ENCODE measurements at places on chromosomes 4 and X. TPM values are rescaled to one million over a fixed set of nuclear protein-coding genes. Genes with fewer than 3 reads are reported as not detected.

CSN1S1 gene
- polyA plus RNA-seq = not detected

PRDM8 gene
- 3.5 TPM for polyA plus RNA-seq

- DNase-seq = no peak
- no peak overlapping the region for H3K27ac ChIP-seq
- H3K4me1 ChIP-seq = no peaks in the 10 kb centered on the region
- H3K27me3 ChIP-seq = no peaks in the 10 kb centered on the region
- no peaks in the 10 kb centered on the region for H3K36me3 ChIP-seq
Measured at GRCh38 chr4:138310498-138310897, 68.3 kb upstream of the SLC7A11 start.

DNA sequence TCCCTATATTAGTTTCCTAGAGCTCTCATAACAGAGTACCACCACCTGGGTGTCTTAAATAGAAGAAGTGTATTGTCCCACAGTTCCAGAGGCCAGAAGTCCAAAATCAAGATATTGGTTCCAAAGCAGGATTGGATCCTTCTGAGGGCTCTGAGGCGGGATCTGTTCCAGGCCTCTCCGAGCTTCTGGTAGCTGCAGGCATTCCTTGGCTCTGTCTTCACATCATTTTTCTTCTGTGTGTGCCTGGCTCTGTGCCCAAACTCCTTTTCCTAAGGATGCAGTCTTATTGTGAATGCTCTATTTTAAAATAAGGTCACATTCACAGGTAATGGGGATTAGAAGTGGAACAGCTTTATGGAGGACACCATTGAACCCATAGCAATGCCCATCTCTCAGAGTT lies 253.7 kb upstream of the TAPT1 start:
- no peaks in the 10 kb centered on the region for H3K36me3 ChIP-seq
- H3K27ac ChIP-seq = no peak overlapping the region

DNA sequence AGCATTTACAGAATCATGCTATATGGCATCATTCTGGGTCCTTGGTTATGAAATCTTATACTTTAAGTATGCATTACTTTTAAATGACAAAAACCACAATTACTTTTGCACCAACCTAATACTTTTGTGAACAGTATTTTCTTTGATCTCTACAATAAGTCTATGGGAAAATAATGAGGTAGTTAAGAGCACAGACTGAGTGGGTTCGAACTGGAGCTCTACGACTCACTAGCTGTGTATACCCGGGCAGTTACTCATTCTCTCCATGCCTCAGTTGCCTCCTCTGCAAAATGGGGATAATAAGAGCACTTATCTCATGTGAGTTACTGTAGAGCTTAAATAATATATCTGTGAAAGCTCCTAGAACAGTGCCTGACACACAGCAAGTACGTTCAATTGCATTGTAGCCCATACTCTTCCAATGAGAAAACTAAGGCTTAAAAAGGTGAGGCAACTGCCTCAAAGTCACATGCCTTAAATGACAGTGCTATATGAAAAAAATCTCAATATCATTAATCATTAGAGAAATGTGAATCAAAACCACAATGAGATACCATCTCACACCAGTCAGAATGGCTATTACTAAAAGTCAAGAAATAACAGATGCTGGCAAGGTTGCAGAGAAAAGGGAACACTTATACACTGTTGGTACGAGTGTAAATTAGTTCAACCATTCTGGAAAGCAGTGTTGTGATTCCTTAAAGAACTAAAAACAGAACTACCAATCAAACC lies 151.5 kb downstream of the CHIC2 start:
- H3K27ac ChIP-seq = peak overlapping the region; percentile 77
- H3K4me3 ChIP-seq = no peak overlapping the region
- peaks cover 11% of the 10 kb centered on the region for H3K4me1 ChIP-seq
- H3K27me3 ChIP-seq = no peaks in the 10 kb centered on the region
- no peaks in the 10 kb centered on the region for H3K36me3 ChIP-seq

GRCh38 chrX:46294234-46294633 lies 251.0 kb downstream of the ZNF674 start:
- no peaks in the 10 kb centered on the region for H3K27me3 ChIP-seq
- H3K4me3 ChIP-seq = no peak overlapping the region

DNA sequence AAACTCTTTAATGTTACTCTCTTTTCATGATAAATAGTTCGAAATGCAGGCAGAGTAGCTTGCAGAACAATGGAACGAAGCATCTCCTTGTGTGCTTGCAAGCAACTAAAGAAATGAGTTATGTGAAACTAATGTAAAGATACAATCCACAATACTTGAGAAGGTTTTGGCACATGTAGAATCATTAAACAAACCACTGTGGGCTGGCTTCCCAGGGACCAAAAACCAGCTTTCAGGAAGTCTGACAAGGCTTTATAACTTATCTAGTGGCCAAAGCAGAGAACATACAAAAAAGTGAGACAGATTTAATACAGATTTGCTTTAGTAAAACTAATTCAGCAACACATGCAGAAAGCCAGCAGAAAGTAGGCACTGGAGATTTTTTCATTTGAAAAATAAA lies 1673.8 kb upstream of the AGA start:
- H3K36me3 ChIP-seq = no peaks in the 10 kb centered on the region
- no peak for DNase-seq
- no peak overlapping the region for H3K4me3 ChIP-seq
- H3K27ac ChIP-seq = no peak overlapping the region

DNA sequence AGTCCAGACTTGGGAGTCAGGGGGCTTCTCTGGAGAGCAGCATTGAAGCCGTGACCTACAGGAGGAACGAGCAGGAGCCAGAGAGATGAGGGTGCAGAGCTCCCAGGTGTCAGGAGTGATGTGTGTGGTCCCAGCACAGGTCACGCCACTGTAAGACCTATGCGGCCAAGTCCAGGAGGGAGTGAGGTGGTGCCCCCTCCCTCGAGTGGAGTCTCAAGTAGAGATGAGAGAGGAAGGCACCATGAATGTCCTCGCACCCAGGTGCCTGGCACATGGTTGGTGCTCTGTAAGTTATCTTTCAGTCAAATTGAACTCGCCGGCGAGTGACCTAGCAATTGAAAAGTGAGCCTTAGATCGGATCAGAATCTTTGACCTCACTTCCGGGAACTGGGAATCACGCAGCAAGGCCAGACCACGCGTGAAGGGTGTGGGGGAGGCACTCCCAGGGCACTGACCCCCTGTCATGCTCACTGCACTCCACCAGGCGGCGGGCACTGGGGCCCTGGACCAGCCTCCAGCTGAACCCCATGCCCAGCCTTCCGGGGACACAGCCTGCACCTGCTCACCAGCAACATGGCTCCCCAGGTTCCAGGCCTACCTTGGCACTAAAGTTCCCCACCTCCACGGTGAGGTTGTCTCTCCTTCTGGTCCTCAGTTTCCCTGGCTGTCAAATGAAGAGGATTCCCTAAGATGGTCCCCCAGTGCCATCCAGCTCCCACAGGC lies 127.4 kb downstream of the HMX1 start:
- no peaks in the 10 kb centered on the region for H3K27me3 ChIP-seq
- H3K27ac ChIP-seq = no peak overlapping the region
- peaks cover 4% of the 10 kb centered on the region for H3K4me1 ChIP-seq
- peak; percentile 55 for DNase-seq

BEX2 gene
- 32.4 TPM for polyA plus RNA-seq

ADGRG2 gene
- polyA plus RNA-seq = 0.23 TPM

AKAP14 gene
- polyA plus RNA-seq = 0.23 TPM
